Motor neuron (in vitro differentiated cells): ENCODE measurements at places on chromosomes 3 and 15.

GRCh38 chr3:39088456-39088855 lies 19.0 kb downstream of the GORASP1 start:
- ATAC-seq = no peak

- ATAC-seq = no peak
Measured at GRCh38 chr3:30686176-30686575, 79.8 kb downstream of the TGFBR2 start.

DNA sequence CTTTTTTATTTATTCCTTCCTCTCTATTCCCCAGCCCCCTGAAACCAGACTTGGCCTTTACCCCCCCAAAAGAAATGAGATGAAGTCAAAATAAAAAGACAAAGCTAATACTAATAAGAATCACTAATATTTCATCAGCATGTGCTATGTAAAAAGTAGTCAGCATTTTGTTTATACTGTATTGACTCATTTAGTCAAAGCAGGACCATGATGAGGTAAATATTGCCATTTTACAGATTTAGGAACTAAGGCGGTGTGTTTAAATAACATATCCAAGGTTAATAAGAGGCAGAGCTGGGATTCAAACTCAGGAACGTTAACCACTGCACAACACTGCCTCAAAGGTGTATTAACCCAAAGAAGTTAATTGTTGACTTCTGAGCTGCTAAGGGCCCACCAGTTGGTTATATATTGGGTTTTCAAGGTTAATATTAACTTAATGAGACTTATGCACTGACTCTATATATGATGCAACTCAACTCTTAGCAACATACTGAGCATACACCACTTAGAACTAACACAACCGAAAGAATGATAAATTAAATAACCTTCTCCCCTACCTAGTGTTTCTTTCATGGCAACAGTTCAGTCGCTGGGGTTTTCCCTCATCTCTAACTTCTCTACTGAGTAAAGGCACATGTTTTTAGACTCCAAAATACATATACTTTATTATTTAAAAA lies 34.7 kb downstream of the FOXP1 start:
- ATAC-seq = no peak

DNA sequence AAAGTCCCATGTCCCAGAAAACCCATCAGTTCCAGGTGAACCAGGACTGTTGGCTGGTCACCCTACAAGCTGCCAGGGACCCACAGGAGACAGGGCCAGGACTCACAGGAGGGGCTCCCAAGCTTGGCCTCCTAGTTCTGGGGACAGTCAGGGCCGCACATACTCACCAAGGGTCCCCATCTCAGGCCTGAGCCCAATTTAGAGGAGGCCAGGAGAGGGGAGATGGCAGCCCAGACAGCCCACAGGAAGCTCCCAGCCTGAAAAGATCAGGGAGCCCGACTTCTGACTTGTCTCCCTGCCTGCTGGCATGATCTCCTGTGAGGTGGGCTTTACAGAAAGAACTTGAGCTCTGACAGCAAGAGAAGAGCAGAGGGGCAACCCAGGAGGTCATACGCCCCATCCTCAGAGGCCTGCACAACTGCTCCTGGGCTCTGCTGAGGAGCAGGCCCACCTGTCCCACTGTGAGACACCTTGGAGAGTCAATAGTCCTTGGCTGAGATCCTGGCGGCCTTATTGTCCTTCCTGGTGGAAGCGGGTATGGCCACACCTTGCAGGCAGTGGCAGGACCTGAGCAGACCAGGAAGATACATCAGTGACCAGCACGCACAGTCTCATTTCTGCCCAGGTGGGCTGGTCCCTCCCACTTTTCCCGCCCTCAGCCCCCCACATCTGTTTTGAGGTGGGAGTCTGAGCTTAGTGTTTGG lies 2.5 kb upstream of the ISLR start:
- ATAC-seq = no peak

DNA sequence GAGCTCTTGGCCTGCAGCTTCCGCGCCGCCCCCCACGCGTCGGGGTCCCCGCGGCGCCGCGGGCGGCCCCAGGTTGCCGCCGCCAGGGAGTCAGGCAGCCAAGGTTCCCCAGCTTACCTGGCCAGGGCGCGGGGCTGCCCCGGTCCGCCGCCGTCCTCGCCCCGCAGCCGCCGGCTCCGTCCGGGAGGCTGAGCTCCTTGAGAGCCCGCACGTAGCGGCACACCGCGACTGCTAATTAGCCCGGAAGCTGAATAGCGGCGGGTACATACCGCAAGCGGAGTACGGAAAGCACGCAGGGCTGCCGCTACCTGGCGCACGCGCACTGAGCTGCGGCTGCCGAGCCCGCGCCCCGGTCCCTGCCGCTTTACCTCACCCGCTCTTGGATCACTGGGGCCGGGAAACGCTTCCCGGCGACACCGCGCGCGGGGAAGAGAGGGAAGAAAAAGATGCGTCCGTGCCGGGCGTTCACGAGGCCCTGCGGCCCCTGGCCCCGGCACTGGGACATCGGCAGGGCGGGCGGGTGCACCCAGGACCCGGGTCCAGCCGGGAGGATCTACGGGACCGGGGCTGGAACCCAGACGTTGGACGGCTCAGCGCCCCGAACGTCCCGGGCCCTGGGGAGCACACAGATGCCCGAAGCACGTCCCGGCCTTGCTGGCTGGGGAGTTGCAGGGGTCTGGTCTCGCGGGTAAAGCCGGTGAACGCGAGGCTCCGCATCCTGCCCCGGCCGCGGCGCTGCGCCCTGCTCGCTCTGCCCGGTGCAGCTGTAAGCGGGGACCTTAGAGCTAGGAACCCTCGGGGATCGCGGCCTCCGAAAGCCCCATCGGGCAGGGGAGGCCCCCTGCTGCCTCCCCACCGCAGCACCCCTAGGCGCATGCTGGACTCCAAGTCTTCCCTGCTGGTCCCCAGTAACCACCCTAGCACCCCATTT lies at the start of gene GOLGA8B:
GOLGA8B (minus strand) TSS at position 253 of the 931 bp plus-strand sequence. CDS start 47,739 bp downstream, outside the sequence.
- ATAC-seq = peak; percentile 84
